ENCODE measurements at places on chromosomes 2 and 18.

GRCh38 chr2:41321351-41321750, 726.5 kb upstream of the PKDCC start:
- DNase-seq = no peak

- no peak for DNase-seq
Observed at GRCh38 chr18:27556741-27557140, 371.6 kb upstream of the CHST9 start.

- DNase-seq = no peak
Observed at GRCh38 chr2:15432642-15433256, 128.4 kb downstream of the NBAS start.

DNA sequence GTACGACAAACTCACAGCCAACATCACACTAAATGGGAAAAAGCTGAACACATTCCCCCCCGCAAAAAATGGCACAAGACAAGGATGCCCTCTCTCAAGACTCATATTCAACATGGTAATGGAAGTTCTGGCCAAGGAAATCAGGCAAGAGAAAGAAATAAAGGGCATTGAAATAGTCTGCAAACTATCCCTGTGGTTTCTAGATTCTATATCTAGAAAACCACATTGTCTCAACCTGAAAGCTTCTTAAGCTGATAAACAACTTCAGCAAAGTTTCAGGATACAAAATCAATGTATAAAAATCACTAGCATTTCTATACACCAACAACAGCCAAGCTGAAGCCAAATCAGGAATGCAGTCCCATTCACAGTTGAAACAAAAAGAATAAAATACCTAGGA, 294.6 kb upstream of the CYP26B1 start:
- DNase-seq = no peak

GRCh38 chr2:203583701-203584100, 48.6 kb upstream of the RAPH1 start:
- DNase-seq = no peak

GRCh38 chr18:26685438-26686157, 137.2 kb upstream of the KCTD1 start:
- DNase-seq = no peak

DNA sequence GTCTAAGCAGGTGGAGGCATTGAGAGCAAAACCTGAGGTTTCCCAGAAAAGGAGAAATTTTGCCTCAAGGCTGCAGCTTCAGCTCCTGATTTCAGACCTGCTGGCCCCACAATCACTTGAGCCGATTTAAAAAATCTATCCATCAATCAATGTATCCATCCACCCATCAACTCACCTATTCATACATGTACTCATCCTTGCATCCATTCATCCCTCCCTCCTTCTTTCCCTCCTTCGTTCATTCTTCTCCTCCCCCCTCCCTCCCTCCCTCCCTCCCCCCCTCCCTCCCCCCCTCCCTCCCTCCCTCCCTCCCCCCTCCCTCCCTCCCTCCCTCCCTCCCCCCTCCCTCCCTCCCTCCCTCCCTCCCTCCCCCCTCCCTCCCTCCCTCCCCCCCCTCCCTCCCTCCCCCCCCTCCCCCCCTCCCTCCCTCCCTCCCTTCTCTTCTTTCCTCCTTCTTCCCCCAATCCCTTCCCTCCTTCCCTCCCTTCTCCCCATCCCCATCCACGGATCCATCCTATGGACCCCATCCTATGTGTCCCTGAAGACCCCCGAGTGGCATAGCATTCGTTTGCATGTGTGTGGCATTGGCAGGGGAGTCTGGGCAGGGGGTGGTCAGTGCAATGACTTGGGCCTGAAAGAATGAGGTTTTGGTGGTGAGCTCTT, 6.1 kb upstream of the PXDN start:
- no peak for DNase-seq

GRCh38 chr2:70043252-70043875, 43.9 kb upstream of the PCBP1 start:
- peak; percentile 79 for DNase-seq

GRCh38 chr18:36769611-36770314, 59.0 kb downstream of the TPGS2 start:
- no peak for DNase-seq

DNA sequence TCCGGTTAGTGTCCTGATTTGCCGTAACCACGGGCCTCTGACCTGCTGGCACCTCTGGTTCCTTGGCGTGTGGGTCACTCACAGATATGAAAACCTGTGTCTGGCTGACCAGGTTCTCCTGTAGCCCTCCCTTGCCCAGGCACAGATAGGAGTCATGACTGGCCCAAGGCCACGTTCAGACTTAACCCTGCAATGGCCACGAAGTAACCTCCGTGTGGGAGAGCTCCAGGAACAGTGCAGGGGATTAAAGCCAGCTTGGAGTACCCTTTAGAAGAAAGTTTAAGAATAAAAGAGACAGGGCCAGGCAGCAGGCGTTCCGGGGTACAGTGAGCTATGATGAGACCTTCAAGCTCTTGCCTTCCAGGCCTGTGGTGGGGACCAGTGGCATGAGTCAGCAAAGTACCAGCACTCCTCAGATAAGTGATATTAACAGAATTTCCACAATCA, 25.5 kb downstream of the CENPO start:
- DNase-seq = no peak

GRCh38 chr18:78430131-78430758, 549.4 kb upstream of the SALL3 start:
- DNase-seq = peak; percentile 80

GRCh38 chr18:9210966-9211365, 74.4 kb downstream of the ANKRD12 start:
- no peak for DNase-seq

GRCh38 chr2:16747689-16748088, 82.1 kb upstream of the CYRIA start:
- no peak for DNase-seq

GRCh38 chr2:190875891-190876290, 4.7 kb upstream of the GLS start:
- DNase-seq = no peak

GRCh38 chr2:70959271-70959761, 19.1 kb upstream of the ANKRD53 start:
- peak; percentile 8 for DNase-seq

DNA sequence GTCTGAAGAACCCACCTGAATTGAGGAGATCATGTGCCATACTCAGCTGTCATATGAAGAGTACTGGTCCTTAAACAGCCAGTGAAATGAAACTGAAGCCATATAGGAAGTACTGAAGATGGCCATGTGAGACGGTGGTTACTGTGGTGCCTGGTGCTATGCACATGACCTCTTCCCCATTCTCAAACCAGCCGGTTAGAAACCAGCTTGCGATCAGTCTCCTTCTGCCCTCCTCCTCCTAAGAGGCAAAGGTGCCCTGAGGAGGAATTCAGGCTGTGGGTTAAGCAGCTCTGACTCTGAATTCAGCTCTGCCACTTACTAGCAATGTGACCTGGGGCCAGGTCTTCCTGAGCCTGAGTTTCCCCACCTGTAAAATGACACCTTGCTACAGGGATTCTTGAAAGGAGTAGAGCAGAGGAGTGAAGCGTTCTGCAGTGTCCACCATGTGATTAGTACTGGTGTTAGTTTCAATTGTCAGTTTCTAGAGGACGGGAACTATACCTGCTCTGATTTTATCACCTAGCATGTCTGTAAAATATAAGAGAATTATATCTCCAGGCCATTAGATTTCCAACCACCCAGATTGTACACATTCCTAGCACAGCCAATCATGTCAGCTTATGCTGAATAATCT, 5.1 kb downstream of the FECH start:
- no peak for DNase-seq

- DNase-seq = no peak
Observed at GRCh38 chr2:69449906-69450305, 12.7 kb upstream of the NFU1 start.

DNA sequence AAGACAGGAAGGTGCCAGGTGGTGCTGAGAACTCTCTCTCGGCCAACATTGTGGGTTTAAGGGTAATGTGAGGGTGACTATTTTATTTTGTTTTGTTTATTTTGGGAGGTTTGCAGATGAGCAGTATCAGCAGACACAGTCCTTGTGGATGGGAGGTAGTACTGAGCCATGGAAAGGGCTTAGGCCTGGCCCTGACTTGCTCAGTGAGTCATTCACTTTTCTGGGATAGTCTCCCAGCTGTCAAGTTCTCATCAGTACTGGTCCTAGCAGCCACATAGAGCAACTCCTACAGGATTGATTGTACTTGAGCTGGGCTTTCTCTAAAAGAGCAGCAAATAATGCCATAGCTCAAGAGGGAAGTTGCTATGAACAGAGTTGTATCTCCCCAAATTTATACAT, 175.2 kb downstream of the LOXHD1 start:
- DNase-seq = no peak

DNA sequence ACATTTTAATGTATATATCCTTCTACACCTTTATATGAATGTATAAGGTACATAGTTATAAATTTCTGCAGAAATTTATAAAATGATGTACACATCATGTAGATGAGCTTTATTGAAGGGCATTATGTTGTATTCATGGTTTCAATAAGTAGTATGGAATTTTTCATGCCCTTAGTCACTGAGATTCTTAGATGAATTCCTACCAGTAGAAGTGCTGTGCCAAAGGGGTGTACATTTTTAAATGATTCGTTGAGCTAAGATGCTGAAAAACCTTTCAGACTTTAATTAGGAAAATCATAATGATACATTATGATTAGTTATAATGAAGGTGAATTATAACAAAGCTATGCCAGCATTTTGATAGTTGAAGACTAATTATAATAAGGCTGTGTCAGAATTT, 115.2 kb downstream of the ZNF236 start:
- no peak for DNase-seq

DNA sequence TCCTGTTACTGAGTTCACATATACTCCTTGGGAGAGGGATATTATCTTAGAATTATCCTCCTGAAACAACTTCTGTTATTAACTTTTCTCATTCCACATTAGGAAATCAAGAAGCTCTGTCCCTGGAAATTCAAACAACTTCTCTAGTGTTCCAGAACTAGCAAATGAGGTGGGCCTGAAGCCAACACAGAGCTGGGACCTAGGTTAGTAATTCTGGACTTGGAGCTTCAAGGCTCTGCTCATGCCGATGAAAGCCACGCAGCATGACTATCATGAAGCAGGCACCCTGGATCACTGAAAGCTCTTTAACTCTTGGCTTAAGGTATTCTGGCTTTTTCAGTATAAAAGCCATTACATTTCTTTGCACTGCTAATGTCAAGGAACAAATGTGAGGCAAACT, 242.7 kb downstream of the TGIF1 start:
- peak; percentile 32 for DNase-seq

DNA sequence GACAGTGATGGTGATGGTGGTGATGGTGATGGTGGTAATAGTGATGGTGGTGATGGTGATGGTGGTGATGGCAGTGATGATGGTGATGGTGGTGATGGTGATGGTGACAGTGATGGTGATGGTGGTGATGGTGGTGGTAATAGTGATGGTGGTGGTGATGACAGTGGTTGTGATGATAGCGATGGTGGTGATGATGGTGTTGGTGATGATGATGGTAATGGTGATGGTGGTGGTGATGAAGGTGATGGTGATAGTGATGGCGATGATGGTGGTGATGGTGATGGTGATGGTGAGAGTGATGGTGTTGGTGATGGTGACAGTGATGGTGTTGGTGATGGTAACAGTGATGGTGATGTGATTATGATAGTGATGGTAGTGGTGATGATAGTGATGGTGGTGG, 94.3 kb downstream of the ASB1 start:
- no peak for DNase-seq

DNA sequence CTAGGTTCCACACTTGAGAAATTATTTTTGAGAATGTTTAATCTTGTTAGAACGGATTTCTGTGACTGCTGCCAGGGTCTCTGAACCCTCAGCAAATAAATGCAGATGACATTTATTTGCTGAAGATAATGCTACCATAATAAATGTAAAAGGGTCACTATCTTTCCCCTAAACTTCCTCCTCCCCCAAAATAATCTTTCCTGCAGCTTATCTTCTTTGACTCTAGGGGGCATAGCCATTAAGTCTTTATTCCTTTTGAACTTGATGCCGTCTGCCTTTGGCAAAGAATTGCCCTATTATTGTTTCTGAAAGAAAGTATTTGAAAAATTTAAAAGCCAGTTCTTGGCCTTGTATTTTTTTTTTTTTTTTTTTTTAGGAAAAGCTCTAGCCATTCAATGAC, 63.6 kb upstream of the ACSL3 start:
- no peak for DNase-seq

DNA sequence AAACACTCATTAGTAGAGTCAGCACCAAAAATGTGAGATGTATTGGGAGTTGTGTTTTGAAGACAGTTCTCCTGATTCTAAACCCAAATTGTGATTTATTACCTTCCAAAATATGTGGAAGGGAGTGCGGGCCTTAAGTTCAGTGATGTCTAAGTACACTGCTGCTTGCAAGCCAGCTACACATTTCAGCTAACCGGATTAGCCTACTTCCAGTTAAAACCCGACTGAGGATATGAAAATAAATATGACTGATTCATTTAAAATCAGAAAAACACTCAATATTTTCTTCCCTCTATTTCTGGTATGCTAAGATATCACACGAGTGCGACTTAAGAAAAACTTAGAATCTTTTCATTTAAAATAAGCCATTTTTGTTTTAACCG, 907 bp downstream of the FHL2 start:
- no peak for DNase-seq

- no peak for DNase-seq
Observed at GRCh38 chr18:49788327-49788898, 24.9 kb downstream of the ACAA2 start.

DNA sequence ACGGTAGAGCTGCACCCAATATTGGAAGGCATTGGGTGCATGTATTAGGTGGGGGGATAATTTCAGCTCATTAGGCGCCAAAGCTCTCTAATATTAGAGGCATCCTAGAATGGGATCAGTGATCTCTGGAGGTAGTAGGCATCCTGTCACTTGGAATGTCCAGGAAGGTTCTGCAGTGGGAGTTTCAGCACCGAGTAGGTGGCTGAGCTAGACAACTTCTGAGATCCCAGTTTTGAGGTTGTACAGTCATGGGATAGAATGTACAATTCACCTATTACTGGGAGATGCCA, 210.9 kb downstream of the MYCN start:
- no peak for DNase-seq

DNA sequence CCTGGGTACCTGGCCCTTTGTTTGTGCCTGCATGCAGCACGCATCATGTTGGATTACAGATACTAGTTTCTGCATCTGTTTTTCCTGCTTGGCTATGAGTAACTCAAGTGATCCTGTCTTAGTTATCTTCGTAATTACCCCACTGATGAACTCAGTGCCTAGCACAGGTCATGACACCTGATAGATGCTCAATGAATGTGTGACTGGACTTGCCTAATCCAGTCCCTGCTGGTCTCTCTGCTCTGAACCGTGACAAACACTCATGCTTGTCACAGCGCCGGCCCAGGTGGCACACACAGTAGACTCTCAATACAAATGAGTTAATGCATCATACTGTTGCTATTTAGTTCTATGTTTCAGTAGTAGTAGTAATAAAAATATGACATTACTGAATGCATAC, 31.2 kb upstream of the NTSR2 start:
- DNase-seq = no peak

DNA sequence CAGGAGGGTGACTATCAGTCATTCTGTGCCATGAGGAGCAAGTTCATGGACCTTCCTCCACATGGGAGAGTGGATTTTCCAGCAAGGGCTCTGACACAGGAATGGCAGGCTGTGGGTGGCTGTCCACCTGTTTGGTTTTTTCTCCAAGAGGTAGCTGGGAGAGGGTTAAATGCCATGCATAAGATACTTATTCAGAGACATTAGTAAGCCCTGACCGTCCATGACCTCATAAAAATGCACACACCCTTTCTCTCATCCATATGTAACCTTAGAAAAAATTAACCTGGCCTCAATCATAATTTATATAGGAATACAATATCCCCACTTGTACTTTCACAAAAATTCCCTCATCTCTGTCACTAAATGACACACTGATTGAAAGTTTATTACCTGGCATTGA, 51.3 kb downstream of the NPPC start:
- DNase-seq = no peak

- DNase-seq = no peak
Observed at GRCh38 chr18:28725876-28726275, 548.9 kb upstream of the CDH2 start.
